Stimulated activated CD4-positive, alpha-beta T cell treated with anti-CD3 and anti-CD28 coated beads, TNF-alpha, amount 100 ng/mL, for 1 hour (primary cell): ENCODE measurements at places on chromosomes 4 and X.

- no peak for DNase-seq
These were observed 7.5 kb downstream of the BCOR start for GRCh38 chrX:40090050-40090804.

- DNase-seq, result no peak
These were observed 11.4 kb downstream of the L1CAM start for GRCh38 chrX:153874366-153875125.

DNA sequence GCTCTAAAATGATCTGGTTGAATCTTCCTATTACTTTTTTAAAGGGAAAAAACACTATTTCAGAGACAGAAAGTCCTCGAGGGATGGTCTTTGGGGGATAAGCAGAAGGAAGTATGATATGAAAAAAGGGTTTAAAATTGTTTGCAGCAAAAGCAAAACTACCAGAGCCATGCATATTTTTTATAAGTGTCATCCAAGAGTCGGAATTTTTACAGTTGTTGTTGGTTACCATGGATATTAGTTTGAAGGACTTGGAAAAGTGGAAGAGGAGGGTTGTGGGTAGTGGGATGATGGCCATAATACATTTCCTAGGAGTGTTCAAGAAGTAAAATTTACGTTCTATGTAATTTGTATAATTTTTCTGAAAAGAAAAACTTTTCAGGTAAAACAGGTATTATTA, 134.4 kb downstream of the PCDH7 start:
- DNase-seq, result no peak

GRCh38 chr4:32158961-32159360, 1438.8 kb downstream of the PCDH7 start:
- no peak for DNase-seq

- DNase-seq, result no peak
These were observed 35.2 kb downstream of the SMIM20 start for GRCh38 chr4:25949173-25949748.

DNA sequence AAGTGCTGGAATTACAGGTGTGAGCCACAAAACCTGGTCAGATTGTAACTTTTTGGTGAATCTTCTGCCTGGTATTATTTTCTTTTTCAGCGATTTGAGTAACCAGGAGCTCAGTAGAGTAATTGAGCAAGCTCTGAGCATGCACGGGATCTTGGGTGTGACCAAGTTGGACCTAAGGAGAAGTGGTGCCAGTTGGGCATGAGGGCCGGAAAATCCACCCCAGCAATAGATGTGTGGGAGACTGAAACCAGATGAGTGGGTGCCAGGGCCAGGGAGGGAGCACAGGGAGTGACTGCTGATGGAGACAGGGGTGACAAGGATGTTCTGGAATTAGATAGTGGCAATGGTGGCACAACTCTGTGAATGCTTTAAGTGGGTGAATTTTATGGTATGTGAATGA, 3.7 kb upstream of the CCNQ start:
- no peak for DNase-seq

DNA sequence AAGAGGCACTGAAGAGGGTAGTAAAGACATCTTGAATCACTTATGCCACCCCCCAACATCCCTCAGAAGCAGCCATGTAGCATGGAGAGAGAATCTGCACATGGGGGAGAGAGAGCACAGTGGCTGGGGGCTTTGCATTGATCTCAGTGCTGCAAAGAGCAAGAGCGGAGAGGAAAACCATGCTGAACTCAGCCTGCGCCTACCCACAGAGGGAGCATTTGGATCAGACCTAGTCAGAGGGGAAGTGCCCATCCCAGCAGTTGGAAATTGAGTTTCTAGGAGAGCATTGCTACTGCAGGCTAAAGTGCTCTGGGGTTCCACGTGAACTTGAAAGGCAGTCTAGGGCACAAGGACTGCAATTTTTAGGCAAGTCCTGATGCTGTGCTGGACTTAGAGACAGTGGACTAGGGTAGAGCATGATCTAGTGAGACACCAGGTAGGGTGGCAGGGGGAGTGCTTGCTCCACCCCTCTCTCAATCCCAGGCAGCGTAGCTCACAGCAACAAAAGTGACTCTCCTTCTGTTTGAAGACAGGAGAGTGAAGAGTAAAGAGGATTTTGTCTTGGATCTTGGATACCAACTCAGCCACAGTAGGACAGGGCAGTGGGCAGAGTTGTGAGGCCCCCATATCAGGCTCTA, 9.0 kb upstream of the PROM1 start:
- DNase-seq, result no peak
